Activated T-cell treated with anti-CD3 and anti-CD28 coated beads, Interleukin-2, amount 50 U/mL, for 24 hours (primary cell): ENCODE measurements at places on chromosomes 12 and 14.

GRCh38 chr14:68663385-68664076 is 129.3 kb downstream of the ZFP36L1 start:
- peak; percentile 64 for DNase-seq

GRCh38 chr12:25435431-25435830 is 117.7 kb downstream of the LMNTD1 start:
- no peak for DNase-seq

DNA sequence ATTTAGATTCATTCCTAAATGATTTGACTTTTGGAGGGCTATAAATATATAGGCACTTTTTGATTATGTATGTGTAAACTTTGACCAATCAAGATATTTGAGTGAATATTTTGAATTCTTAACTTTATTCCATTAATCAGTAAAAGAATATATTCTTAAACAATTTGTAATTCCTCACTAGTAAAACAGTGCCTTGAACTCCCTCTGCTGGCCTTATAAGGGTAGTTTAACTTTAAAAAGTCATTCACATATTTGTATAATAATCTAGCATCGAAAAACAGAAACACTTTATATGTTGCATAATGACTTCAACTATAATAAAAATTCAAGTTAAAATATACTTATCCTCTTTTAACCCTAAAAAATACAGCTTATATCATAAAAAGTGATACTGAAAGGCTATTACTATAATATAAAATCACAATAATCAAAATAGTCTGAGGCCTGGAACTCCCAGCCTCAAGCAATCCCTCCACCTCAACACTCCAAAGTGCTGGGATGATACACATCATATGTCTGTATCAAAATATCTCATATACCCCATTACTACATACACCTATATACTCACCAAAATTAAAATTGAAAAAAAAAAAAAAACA is 31.2 kb downstream of the CCDC59 start:
- DNase-seq, result no peak

- DNase-seq, result no peak
Observed at GRCh38 chr12:12872139-12872933, 19.0 kb upstream of the GPRC5A start.

GRCh38 chr12:63948211-63948610 is 103.7 kb downstream of the SRGAP1 start:
- no peak for DNase-seq

GRCh38 chr12:6207259-6207925 is 7.2 kb downstream of the CD9 start:
- no peak for DNase-seq

DNA sequence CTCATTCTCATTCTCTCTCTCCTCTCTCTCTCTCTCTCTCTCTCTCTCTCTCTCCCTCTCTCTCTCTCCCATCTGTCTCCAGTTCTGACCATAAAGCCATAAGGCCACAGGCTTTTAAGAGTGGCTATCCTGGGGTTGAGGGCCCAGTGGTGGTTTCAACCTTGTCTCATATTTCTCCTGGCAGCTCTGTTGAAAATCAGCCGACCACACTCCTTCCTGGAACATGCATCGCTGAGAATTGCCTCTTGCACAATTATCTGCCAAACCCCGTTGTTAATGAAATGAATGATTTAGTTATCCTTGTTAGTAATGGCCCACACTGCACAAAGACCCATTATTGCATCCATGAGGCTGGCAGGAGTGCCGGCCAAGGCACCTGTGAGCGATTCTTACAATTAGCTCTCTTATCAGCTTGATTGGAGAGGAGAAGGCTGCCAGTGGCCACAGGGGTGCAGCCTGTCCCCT is 30.4 kb upstream of the KCNA5 start:
- DNase-seq, result no peak

DNA sequence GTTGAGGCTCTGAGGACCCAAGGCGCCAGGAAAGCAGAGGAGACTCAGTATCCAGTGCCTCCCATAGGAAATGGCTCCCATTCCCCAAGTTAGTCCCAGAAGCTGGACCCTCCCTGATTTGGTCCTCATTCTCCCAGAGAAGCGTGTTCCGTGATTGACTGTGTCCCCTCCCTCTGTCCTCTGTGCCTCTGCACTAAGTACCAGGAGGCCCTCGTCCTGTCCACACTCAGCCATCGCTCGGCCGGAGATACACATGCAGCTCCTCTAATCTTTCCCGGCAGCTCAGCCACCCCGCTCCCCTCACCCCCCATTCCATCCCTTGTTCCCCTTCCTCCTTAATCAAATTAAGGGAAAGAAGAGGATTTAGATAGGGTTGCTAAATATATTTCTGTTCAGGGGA is 28.3 kb upstream of the ATP2A2 start:
- DNase-seq, result no peak

- DNase-seq, result no peak
Observed at GRCh38 chr12:870378-870777, 79.1 kb downstream of the RAD52 start.

GRCh38 chr14:88562532-88562830 is 356 bp upstream of the ZC3H14 start:
- no peak for DNase-seq

- peak; percentile 56 for DNase-seq
Observed at GRCh38 chr14:64726585-64726890, 22.3 kb downstream of the PLEKHG3 start.

DNA sequence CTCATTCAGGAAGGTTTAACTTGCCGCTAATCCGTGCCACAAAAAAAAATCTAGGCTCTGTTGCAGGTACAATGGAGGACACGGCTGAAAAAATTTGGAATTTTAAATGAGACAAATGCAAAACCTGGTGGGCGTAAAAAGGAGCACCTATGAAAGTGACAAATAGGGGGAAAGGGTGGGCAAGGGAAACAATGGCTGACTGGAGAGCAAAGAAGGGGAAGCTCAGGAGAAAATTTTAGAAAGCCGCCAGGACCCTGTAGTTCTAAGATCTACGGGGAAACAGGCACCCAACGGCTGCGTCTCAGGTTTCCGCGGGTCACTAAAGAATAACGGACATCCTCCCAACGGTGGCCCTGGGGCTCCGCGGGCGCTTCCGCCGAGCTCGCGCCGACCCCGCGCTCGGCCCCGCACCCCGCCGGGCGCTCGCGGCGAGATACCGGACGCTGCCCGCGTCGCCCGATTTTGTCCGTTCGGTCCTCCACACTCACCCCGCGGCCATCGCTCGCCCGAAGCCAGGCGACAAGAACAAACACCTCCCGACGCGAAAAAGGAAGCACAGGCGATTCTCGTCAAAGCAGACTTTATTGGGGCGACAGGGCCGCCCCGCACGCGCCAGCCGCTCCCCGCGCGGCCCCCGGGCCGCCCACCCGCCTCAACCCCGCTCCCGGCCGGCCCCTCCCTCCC is 1.1 kb upstream of the YY1 start:
- peak; percentile 73 for DNase-seq

- DNase-seq, result no peak
Observed at GRCh38 chr14:31223331-31223730, 15.7 kb upstream of the HECTD1 start.

DNA sequence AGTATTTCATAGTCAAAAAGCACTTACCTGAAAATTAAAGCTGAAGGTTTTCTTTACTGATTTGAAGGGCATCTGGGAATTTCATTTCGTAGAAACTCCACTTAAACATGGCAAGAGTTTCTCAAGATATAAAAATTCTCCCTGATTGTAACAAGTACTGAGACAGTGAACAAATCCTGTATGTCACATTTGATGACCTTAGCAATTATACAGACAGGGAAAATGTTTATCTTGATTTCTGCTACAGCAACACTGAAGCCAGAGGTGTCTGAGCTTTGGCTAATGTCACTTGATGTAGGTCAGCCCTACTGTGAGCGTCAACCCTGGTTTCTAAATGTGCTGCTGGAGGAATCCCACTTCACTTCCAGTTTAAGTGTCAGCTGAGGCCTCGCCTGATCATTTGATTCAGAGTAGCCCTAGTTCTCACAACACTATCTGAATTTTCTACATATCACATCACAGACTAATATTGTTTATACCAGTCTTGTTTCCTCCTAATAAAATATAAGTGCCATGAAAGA is 20.9 kb downstream of the RTRAF start:
- DNase-seq, result no peak

DNA sequence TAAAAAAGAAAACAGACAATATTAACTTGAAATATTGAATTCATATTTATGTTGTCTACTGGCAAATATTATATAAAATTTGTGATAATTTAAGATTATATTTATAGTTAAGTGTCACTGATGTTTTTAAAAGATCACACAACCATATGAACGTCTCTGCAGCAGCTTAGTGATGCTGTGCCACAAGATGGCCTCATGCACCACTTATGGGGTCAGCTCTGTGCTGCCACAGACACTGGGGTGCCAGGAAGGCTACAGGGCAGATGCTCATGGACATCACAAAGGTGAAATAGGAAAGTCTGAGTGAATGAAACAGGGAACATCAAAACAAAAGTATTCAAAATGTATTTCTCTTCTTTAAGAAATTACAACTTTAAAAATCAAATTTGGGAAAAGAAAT is 13.1 kb downstream of the ATXN3 start:
- DNase-seq, result no peak

- no peak for DNase-seq
Observed at GRCh38 chr14:74946659-74947281, 8.6 kb downstream of the PGF start.

- DNase-seq, result no peak
Observed at GRCh38 chr14:79342942-79343341, 868.4 kb downstream of the DIO2 start.

GRCh38 chr12:3797531-3798048 is 44.7 kb upstream of the CRACR2A start:
- no peak for DNase-seq

GRCh38 chr14:51203881-51204280 is 36.2 kb upstream of the TMX1 start:
- no peak for DNase-seq

- DNase-seq, result no peak
Observed at GRCh38 chr12:79737875-79738718, 47.3 kb upstream of the PAWR start.

- DNase-seq, result no peak
Observed at GRCh38 chr12:55982319-55982936, 8.6 kb downstream of the RAB5B start.

DNA sequence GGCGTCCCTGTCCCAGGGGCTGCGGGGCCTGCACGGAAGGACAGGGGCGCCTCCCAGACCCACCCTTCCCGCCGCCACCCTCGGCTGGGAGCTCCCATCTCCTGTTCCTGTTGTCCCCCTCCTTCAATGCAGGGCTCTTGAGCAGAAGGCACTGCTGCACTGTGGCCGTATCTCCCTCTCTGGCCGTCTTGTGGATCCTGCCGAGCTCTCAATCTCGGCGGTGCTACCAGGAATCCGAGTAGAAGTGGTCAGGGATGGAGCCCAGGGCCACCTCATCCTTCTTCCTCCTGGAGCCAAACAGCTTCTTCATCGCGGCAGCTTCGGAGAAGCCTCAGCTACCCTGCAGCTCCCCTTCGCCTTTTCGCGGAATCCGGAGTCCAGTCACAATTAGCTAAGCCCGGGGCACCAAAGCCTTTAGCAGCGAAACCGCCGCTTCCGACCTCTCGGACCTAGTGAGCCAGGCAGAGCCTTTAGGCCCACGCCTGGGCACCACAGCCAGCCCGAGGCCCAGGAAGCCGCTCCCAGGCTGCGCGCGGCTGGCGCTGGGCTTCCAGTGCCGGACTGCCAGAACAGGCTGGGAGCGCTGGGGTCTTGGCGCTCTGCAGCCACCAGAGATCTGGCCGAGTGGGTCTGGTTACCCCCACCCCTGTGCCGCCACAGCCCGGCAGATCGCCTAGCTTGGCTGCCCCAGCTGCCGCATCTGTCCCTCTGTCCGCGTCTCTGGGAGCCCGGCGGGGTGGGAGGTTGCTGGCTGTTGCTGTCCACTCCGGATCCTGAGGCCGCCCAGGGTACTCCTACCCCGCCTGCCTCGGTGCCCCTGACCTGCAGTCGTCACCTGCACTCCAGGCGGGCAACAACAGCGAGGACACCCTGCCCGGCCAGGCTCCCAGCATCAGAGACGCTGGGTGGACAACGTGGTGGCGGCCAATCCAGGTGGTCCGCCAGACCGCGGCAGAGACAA is 69.1 kb downstream of the ASCL4 start:
- no peak for DNase-seq

- DNase-seq, result peak; percentile 56
Observed at GRCh38 chr12:2959192-2959504, at the start of gene TEAD4. Gene TEAD4 (plus strand): TSS chr12:2959397.

DNA sequence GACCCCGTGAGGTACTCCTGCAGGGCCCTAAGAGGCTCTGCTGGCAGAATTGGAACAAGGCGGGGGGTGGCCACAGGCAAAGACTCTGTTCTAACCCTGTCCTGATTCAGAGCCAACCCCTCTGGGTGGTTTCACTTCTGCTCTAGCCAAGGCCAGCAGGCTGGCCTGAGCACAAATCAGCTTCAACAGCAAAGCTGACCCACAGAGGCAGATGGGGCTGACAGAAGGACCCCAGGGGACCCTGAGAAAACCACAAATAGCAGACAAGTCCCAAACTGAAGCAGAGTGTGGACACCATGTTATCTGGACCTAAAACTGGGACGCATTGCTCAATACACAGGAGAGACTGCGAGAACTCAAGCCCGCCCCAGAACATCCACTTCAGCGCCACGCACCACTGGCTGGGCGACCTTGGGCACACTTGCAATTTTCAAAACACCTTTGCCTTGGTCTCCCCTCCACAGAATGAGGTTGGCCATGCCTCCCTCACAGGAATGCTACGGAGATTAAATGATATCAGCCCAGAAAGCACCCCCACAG is 76.4 kb upstream of the DICER1 start:
- no peak for DNase-seq

GRCh38 chr14:33401311-33401710 is 462.6 kb downstream of the NPAS3 start:
- no peak for DNase-seq

GRCh38 chr14:94009767-94010166 is 12.7 kb downstream of the CCDC197 start:
- no peak for DNase-seq

DNA sequence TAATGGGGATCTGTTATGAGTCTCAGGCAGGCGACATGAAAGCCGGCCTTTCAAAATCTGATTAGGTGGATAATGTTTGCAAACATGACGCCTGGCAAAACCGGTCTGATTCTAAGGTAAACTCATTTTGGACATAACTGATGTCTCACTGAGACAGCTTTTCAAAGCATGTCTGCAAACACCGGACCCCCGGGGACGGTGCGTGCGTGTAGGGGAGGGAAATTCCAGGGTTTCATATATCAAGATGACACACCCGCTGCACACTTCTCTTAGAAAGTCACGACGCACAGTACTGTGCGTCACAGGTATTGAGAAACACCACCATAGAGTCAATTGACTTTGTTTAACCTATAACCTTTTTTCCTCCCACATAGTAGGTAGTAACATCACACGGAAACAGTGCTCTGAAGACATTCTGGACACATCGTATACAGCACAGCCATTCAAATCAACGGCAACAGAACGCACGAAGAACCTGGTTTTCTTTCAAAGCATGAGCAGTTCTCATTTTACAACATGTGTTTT is 43.9 kb upstream of the TESC start:
- DNase-seq, result no peak

GRCh38 chr12:80313209-80313608 is 130.8 kb upstream of the PTPRQ start:
- DNase-seq, result no peak

DNA sequence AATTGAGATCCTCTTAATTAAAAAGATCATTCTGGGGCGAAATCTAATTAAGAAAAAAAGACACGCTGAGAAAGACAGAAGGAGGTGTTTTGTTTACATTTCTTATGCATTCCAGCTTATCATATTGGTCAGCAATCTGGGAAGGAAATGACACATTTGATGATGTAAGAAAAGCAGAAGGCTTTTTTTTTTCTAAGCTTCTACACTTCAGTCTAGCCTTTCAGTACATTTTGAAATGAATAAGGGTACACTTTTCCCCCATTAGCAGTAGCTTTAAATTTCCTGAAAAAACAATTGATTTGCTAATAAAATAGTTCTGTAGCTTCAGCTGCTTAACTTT is 5.9 kb upstream of the GSC start:
- no peak for DNase-seq
